Sigmoid colon (tissue), 7 donors: ENCODE measurements at places on chromosomes 1 and 21.

GRCh38 chr1:64337926-64338325 is 132.0 kb upstream of the CACHD1 start:
- no peak for DNase-seq

- no peak for DNase-seq
Measured at GRCh38 chr1:218164930-218165700, 120.0 kb upstream of the RRP15 start.

- no peak for DNase-seq
Measured at GRCh38 chr1:3590139-3590763, 21.1 kb downstream of the MEGF6 start.

DNA sequence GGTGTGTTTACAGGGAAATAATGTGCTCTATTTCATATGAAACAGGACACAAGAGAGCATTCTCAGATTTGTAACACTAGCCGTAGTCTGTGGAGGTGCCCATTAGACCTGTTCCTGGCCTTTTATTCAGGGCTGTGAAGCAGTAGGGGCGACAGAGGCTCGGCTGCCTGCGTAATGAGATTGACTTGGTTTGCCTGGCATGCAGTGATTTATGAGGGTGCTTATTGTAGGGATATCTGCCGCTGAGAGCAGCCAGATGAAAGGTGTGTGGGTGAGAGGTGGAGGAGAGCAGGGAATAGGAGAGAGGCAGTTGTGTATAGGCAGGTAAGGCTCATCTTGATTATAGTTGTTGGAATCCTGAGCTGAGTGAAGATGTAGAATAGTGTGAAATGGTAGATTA is 51.3 kb downstream of the DNAJC6 start:
- no peak for DNase-seq

DNA sequence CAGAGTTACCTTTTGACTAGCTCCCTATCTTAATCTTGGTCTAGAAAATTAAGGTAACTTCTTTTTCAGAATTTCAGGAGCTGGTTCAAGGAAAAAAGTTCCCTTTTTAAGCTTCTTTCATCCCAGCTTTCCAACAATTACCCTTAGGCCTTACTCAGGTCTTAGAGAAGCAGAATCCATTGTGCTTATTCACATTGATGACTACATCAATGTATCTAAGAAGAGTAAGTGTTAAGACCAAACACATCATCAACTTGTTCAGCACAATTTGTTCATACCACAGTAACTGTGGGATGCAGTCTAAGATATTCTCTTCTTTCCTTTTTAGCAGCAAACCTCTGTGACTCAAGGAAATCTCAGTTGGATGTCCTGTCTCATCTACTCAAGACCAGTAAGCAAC is 4.1 kb downstream of the MRPL9 start:
- DNase-seq, result no peak

DNA sequence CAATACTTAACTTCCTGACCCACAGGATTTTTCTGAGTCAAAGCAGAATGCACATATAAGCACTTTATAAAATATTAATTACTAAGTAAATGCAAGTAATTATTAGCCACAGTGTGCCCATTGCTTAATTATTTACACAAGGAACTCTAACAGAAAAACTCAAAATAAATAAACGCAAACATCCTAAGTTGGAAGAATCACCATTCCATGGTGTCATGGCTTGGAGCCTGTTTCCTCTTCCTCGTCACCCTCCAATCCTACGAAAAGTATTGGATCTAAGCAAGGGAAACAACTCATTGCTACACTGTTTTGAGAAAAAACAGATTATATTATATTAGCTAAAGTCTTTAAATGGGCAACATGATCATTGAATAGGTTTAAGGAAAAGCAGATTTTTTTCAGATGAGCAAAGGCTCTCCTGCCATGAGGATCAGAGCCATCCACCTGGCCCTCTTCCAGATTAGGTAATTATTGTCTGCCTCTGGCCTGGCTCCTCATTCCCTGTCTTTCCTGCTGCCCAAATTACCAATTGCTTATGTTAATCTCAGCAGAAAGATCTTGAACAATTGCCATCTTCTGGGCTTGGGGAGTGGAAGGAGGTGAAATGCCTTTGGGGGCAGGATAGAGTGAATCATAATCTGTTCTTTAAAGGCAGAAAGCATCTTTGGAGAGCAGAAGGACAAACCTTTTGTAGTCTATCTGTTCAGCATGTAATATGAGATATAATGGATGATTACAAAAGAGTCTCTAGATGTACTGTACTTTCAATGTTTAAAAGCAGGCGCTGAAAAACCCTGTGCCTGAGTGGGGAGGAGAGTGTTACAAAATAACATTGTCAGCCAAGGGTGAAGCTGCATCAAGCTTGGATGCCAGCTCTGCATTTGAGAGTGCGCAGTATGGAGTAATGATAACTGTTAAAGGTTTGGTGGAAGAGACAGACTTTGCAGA is 121.2 kb downstream of the DUSP10 start:
- DNase-seq, result no peak

GRCh38 chr1:151036356-151036755 is at the start of gene BNIPL:
Gene BNIPL, plus strand, starts transcription at chr1:151036586. Its CDS starts 140 bp downstream, at chr1:151036726.
- no peak for DNase-seq

- no peak for DNase-seq
Measured at GRCh38 chr1:72636631-72637030, 354.3 kb upstream of the NEGR1 start.

GRCh38 chr1:62029704-62030103 is 164.9 kb upstream of the L1TD1 start:
- no peak for DNase-seq

DNA sequence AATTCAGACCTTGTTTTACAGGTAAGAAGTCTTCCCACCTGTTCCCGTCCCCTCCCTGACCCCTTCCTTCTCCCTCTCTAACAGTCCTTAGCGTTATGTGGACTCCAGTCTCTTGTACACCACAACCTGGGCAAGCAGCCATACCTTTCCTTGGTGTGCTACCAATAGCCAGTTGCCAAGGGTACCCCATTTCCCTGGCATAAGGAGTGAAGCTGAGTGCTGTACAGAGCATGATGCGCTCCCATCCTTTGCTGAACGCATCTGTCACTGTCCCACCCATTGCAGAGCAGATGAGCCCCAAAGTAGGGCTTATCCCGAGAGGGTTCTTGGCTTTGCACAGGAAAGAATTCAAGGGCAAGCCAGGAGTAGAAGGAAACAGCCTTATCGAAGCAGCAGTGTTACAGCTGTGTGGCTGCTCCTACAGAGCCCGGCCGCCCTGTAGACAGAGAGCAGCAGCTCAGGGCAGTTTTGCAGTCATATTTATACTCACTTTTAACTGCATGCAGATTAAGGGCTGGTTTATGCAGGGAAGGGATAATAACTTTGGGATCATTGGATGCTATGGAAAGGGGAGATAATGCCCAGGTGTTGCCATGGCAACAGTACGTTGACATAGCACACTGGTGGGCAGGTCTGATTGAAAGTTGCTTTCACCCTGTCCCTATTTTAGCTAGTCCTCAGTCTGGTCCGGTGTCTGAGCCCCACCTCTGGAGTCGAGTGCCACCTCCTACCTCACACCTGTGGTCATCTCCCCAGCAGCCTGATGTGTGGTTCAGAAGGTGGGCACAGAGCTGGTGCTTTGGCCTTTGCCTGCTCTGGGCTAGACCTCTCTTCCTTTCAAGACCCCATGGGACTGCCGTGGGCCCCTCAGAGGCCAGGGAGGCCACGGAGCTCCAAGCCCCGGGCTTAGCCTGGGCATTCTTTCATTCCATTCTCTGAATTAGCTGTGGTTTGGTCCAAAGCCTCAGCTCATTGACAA is 5.1 kb downstream of the FHAD1 start:
- DNase-seq, result no peak

DNA sequence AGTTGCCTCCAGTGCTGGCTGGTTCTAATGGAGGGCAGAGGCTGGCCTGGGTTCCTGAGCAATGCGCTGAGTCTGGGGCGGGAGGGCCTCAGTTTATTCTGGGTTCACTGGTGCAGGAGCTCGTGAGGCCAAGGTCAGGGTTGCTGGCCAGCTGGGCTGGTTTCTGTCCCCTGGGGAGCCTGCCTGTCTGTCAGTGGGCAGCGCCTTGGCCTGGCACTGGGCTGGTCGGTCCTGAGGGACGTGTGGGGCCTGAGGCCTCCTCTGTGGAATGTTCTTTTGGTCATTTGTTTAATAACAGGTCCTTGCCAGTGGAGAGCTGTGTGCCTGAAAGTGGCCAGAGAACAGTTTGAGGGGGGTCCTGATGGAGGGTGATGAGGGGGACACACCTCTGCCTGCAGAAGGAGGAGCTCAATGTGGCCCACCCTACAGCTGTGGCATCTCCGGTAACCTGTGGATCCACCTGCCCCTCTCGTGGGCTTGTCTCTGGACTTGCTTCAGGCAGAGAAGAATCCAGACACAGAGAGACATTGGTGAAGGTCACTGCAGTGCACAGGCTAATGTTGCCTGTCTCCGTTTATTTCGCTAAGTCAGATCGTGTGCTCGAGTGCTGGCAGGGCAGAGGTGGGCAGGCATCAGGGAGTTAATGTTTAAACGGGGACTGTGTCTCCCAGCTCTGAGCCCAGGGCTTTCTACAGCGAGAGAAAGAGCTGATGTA is 34.6 kb downstream of the COQ8A start:
- peak; percentile 74 for DNase-seq

DNA sequence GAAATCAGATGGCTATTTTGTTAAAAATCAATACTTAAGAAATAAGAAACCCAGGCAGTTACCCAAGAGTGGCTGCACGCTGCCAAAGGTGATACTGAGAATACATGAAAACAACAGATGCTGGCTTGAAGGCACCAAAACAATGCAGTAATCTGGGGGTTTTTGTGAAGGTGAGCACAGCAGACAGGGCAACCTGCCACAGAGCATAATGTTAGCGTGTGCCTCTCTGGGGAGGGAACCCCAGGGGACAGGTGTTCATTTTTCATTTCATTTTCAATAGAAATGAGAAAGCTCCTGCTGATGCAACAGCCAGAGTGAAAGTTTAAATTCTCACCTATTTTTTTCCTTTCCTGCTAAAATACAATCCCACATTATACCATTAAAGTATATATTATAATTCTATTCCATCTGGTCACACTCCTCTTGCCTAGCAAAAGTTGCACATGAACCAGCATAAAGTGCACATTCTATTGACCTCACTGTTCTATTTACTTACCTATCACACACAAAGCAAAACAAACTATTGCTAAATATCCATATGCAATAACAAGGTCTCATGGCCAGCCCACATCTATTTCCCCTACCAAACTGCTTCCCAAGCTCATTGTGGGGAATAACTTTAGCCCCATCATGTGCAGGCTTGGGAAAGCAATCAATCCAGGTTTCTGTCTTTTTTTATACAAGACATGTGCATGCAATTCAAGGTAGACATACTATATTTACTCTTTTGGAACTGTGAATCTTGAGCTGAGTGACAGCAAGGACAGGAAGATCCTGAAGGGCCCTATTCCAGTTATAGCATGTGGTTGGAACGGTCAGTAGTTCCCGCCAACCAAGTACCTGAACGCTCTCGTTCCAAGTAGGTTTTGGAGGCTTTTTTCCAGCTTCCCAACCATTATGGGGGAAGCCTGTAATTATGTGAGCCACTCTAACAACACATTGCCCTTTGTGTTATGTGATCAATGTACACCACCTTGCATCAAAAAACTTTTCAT is 173.6 kb downstream of the RERE start:
- no peak for DNase-seq
